ENCODE measurements at places on chromosomes 2 and 18.

GRCh38 chr2:50514901-50515300, 517.0 kb downstream of the NRXN1 start:
- DNase-seq = no peak

GRCh38 chr2:73239776-73240175, 5.7 kb downstream of the CCT7 start:
- peak; percentile 73 for DNase-seq

DNA sequence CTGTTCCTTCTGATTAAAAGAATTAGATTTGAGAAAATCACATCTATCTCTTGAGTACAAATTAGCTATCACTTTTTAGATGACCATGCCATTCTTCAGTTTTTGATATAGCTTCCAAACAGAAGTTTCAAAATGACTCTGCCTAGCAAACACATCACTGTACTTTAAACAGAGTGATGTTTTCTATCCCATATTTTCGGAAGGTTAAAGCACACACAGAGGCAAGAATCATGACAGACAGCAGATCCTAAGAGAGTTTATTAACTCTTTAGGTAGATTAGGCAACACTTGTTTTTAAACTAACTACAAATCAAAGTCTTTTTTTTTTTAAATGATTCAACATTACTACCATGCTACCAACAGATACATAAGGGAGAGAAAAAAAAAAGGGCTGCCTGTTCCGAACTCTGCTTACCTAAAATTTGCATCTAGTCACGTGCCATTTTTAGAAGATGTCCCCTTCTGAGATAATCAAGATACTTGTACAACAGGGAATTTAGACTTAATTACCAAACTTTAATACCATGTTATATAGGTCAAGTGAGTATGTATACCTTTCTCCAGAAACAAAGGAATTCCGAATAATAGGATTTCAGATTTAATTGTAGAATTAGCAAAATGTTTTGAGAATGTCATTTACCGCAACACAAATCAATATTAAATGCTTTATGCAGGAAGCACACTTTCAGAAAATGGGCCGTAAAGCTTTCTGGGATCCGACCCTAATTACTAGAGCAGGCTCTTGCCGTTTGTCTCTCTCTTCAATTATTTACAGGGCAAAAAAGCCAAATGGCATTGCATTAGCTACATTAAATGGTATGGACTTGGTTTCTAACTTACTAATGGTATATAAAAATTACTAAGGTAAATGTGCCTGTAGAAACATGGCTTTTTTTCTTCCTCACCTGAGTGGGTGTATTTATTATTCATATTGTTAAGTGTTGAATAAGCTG, 2.6 kb downstream of the RBMS1 start:
- DNase-seq = no peak

DNA sequence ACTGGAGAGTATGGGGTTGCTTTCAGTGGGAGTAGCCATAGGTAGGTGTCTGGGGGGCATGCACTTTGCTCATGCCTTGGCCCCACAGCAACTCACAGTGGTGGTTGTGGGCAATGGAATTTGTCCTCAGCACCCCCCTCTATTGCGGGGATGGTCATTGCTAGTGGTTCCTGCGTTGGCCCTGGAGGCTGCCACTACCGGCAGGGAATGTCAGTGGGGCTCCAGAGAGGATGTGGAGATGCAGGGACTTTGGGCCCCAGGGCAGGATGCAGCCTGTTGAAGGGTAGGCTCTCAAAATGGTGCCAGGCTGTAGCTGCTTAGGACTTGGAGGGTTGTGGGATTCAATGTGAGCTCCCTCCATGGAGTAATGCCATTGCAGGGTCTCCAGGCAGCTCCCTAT, 125.0 kb downstream of the XRCC5 start:
- DNase-seq = no peak

DNA sequence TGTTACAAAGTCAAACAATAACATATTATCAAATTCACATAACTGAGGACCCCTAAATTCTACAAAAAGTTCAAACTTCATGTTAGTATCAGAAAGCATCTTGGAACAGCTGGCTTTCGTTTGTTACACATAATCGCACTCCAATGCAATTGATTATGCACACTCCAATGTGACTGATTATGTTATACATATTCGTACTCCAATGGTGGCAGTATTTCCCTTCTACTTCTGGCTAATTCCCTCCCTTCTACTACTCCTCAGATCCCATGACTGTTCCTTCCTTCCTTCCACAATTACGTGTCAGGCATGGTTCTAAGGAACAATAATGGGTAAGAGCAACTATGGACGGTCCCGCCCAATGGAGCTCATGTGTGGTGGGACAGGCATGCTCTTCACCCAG, 137.1 kb upstream of the CCDC150 start:
- DNase-seq = no peak

DNA sequence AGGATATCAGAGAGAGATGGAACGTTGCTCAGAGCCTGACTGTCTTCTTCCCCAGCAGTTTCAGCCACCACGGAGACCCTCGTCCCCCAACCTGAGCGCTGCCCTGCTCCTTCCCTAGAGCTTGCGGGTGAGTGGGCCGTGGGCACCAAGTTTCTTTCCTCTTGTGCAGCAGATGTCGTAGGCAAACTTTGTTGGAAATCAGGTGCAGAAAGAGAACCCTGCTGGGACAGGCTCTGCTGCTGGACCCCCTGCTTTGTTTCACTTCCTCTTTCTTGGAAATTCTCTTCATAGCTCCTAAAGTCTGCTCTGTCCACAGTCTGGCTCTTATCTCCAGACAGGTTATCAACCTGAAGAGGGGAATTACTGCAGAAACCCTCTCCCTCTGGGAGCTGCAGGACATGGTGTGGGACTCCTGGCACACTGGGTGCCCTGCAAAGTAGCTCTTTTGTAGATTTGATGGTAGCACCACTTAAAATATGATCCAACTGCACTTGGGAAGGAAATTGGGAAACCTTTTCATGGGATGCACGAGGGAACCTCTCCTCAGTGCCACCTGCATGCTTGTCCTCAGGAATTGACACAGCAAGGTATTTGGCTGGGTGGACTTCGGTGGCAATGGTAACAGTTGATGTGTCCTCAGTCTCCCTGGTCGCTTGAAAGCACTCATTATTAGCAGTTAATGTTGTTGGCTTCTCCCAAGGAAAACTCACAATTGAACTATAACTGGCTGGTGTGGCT, 92.2 kb downstream of the ALPK2 start:
- no peak for DNase-seq

GRCh38 chr18:51196811-51197660, 445 bp downstream of the MEX3C start:
- DNase-seq = no peak

DNA sequence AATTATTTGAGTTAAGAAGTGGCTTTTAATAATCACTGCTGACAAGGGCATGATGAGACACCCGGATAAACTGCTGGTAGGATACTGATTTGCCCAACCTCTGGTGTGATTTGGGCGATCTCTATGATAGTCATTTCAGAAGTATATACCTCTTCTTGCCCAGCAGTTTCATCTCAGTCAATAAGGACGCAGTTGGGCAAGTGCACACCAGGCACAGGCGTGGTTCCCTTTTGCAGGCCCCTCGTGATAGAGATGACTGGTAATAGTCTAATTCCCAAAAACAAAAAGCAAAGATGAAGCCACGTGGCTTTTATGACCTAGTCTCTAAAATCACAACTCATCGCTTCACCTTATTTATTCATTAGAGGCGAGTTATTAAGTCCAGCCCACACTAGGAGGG, 246.4 kb downstream of the PRKCE start:
- no peak for DNase-seq

- no peak for DNase-seq
Observed at GRCh38 chr2:164620873-164621763, at the start of gene GRB14. TSS of gene GRB14 (minus strand) at chr2:164621482. CDS start at chr2:164621309, 173 bp downstream.

DNA sequence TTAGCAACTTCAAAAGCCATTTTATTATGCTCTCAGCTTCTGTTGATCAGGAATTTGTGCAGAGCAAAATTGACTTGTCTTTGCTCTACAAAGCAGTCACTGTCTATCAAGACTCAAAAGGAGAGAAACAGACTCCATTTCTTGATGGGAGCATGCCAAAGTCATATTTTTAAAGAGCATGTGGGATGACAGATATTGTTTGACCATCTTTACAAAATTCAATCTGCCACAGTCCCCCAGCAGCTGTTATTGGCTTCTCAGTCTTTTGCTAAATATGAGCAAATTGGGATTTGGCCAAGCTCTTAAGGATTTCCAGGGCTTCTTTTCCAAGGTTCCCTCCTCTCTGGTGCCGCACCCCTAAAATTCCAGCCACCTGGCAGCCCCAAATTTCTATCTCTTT, 67.9 kb downstream of the TEX51 start:
- DNase-seq = no peak

DNA sequence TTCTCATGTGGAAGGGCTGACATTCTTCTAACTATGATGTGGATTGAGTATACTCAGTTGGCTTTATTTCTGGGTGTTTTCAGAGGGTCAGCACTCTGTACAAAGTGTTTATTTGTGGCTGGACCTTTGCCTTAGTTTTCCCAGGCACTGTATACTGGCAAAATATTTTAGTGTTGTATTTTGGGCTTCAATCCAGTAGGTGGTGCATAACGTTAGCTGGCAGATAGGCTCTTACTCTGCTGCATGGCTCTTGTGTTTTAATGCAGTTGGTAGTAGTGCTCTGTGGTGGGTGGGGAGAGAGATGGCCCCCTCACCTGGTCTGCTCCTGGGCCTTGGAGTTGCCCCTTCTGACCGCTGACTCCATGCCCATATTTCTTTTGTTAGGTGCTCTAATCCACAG, 75.6 kb upstream of the REG3A start:
- no peak for DNase-seq

- DNase-seq = no peak
Observed at GRCh38 chr18:55488473-55488872, 99.5 kb downstream of the TCF4 start.

Data from non-pigmented ciliary epithelial cell (primary cell).